ENCODE measurements at places on chromosomes 16 and 17. TPM values are rescaled to one million over a fixed set of nuclear protein-coding genes. Genes with fewer than 3 reads are reported as not detected.

IGSF6 gene
- total RNA-seq, result 4.2 TPM

DNA sequence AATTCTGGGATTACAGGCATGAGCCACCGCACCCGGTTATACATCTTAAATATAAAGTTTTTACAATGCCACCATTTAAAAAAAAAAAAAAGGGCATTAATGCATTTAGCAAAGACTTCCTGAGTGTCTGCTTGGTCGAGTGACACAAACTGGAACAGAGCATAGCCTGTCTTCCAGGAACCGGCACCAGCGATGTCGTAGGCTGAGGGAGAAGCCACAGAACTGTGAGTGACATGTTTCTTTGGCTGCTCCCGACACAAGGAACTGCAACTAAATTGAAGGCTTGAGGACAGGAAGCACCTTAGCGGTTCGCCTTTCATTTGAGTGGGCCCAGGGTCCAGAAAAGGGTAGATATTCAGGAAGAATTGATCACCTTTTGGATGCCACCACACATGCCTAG lies 717.8 kb downstream of the MAF start:
- H3K4me1 ChIP-seq, result no peaks in the 10 kb centered on the region
- no peak for DNase-seq
- H3K27ac ChIP-seq, result no peak overlapping the region
- H3K4me3 ChIP-seq, result no peak overlapping the region
- H3K36me3 ChIP-seq, result no peaks in the 10 kb centered on the region

DNA sequence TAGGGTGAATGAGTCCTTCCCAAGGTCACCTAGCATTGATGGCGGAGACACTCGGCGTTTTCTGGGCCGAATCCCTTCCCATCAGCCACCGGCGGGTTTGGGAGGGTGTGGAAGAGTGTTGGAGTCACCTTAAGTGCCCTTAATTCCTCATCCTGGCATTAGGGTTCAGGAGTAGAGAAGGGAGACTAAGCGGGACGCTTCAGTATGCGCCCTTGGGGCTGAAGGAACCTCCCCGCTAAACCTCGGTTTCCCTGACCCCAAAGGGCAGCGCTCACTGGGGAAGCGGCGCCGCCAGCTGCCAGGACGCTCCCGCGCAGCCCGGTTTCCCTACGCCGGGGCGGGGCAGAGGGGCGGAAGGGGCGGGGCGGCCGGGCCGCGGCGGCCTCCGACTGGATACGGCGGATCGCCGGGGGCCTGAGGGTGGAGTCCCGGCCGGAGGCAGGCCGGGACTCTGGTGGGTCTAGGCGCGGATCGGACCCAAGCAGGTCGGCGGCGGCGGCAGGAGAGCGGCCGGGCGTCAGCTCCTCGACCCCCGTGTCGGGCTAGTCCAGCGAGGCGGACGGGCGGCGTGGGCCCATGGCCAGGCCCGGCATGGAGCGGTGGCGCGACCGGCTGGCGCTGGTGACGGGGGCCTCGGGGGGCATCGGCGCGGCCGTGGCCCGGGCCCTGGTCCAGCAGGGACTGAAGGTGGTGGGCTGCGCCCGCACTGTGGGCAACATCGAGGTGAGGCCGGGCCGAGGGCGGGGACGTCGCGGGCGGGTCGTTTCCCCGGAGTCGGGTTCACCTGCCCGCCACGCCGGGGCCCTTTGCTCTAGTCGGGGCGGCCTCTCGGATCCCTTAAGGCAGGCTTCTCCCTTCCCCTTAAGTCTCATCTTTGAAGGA lies at the start of gene DHRS11:
TSS of gene DHRS11 (plus strand) at position 446 of the 882 bp plus-strand sequence. CDS start at position 577, 131 bp downstream.
- peak; percentile 54 for DNase-seq
- peak within 1 kb of the TSS; percentile 49 for H3K4me3 ChIP-seq
- H3K4me1 ChIP-seq, result peaks cover 8% of the 10 kb centered on the region
- H3K27me3 ChIP-seq, result no peaks in the 10 kb centered on the region
- H3K27ac ChIP-seq, result peak within 1 kb of the TSS; percentile 81

LGALS9B gene
- not detected for total RNA-seq

SLC5A11 gene
- total RNA-seq, result 0.80 TPM

- H3K4me3 ChIP-seq, result no peak overlapping the region
- DNase-seq, result no peak
- peaks cover 12% of the 10 kb centered on the region for H3K36me3 ChIP-seq
- peaks cover 25% of the 10 kb centered on the region for H3K4me1 ChIP-seq
- H3K27me3 ChIP-seq, result no peaks in the 10 kb centered on the region
These were observed 107.9 kb downstream of the SMG6 start for GRCh38 chr17:2195729-2196128.

DNA sequence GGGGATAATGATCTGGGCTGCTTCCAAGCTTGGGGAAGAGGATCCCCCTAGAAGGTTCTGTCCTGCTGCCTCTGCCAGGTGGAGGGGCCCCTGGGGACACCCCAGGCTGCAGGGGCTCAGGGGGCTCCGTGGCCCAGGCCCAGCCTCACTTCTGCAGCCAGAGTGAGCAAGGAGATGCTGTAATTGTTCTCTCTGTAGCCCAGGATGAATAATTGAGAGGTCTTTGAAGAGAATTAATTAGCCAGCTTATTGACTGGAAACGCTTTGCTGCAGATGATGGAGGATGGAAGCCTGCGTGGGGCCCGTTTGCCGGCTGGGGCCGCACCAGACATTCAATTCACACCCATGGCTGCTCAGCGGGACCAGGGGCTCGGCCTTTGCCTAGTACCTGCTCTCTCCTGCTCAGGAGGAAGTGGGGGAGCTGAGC lies 38.5 kb downstream of the TMEM235 start:
- no peak for DNase-seq
- H3K27me3 ChIP-seq, result no peaks in the 10 kb centered on the region
- no peak overlapping the region for H3K4me3 ChIP-seq
- H3K36me3 ChIP-seq, result no peaks in the 10 kb centered on the region
- no peak overlapping the region for H3K27ac ChIP-seq
- peaks cover 37% of the 10 kb centered on the region for H3K4me1 ChIP-seq

DNA sequence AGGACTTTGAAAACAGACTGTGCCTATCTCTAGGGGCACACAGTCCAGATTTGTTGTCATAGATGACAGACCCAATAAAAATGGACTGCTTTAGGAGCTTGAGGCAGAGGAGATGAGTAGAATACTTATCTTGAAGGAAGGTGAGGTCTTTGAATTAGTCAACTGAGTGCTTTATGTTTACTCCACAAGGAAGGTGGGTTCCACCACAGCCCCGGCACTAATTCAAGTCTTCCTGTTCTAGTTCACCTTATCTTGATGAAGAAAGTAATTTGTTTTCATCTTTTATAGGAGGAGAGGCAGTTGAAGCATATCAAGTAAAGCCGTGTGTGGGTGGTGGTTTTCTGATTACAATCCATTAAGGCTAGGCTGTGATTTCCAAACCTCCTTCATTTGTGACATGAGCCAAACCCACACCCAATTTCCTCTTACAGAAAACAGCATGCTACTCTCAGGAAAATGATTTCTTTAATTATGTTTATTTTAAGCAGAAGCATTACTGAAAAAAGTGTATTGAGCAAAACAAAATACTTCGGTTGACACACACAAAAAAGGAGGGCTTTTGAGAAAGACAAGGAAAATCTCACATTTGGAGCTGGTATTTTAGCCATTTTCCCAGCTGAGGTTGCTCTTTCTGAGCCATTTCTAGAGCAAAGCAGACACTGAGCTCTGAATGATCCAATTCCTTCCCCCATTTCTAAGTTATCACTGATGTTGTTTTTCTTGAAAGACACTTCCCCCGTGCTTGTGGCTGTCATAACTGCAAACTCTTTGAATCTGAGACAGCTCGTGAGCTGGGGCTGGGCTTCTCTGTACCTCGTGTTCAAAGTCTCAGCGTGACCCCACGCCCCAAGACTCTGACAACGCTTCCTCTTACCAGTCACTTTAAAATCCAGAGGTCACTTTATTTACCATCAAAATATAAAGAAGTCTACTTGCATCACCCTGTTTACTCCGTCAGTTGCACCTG lies 35.4 kb downstream of the CDRT15 start:
- no peaks in the 10 kb centered on the region for H3K36me3 ChIP-seq
- DNase-seq, result peak; percentile 81
- H3K4me3 ChIP-seq, result peak overlapping the region; percentile 14
- H3K27ac ChIP-seq, result peak overlapping the region; percentile 71

DNA sequence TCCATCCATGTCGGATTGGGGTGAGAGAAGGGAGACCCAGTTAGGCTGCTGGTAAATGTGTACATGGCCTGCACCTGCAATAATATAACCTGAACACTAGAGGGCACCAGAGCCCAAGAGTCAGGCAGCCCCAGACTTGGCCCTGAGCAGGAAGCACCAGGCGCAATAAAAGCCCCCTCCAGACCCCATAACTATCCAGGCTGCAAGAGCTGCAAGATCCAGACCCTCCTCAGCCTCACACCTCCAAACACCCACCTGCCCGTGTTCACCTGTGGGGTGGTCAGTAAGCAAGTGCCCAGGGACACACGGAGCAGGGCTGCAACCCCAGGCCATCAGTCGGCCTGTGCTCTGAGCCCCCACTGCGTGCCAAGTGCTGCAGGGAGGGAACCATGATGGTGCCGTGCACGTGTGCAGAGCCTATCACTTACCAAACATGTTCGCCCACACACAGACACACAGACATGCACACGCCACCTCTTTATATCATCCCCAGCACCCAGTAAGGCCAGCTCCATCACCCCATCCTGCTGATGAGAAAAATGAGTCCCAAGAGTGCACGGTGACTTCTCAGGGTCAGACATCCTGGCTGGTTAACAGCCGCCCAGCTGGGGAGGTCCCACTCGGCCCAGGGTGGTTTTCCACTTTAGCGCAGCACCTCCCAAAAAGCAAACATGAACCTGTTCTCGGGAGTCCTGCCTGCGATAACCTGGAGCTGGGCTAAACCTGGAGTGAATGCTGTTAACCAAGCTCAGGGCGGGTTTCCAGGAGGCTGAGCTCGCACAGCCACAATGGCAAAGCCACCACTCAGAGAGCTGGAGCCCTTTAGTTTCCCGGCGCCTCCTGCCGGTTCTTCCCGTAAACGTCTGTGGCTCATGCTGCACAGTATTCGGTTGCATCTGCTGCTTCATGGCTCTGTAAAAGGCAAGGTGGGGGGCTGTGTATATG lies 439.8 kb downstream of the SOX9 start:
- no peak overlapping the region for H3K27ac ChIP-seq
- no peak overlapping the region for H3K4me3 ChIP-seq
- H3K4me1 ChIP-seq, result no peaks in the 10 kb centered on the region
- no peaks in the 10 kb centered on the region for H3K27me3 ChIP-seq
- H3K36me3 ChIP-seq, result no peaks in the 10 kb centered on the region

GRCh38 chr16:85265161-85265784 lies 153.0 kb upstream of the CIBAR2 start:
- H3K27me3 ChIP-seq, result no peaks in the 10 kb centered on the region

GRCh38 chr16:62021161-62021581 lies 15.1 kb downstream of the CDH8 start:
- no peak overlapping the region for H3K4me3 ChIP-seq
- DNase-seq, result no peak
- no peaks in the 10 kb centered on the region for H3K36me3 ChIP-seq

SLC46A1 gene
- total RNA-seq, result 3.6 TPM

CCL5 gene
- total RNA-seq, result 17.4 TPM

KRT36 gene
- not detected for total RNA-seq

GRCh38 chr17:16377941-16378341 lies 3.0 kb upstream of the UBB start:
- H3K36me3 ChIP-seq, result no peaks in the 10 kb centered on the region
- H3K27me3 ChIP-seq, result no peaks in the 10 kb centered on the region
- DNase-seq, result no peak
- no peak overlapping the region for H3K4me3 ChIP-seq
- H3K4me1 ChIP-seq, result no peaks in the 10 kb centered on the region

- H3K36me3 ChIP-seq, result no peaks in the 10 kb centered on the region
- DNase-seq, result no peak
- no peak overlapping the region for H3K4me3 ChIP-seq
- H3K27ac ChIP-seq, result no peak overlapping the region
These were observed 5.0 kb downstream of the SGCA start for GRCh38 chr17:50170662-50171370.

DNA sequence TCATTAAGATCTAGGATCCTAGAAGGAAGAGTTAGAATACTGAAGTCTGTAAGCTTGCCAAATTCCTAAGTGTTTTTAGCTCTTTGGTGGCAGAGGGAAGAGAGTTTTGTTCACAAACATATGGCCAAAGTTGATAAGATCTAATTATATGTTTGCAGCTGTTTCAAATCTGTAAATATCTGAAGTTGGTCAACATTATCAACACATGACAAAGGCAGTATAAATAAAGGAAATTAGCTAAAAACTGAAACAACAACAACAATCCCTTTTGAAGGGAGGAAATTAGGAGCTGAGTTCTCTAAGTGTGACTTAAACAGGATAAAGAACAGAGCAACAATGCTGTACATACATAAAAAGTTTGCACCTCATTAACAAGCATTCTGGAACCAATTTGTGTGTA lies 208.7 kb downstream of the KCNJ2 start:
- DNase-seq, result no peak
- H3K36me3 ChIP-seq, result no peaks in the 10 kb centered on the region

DNA sequence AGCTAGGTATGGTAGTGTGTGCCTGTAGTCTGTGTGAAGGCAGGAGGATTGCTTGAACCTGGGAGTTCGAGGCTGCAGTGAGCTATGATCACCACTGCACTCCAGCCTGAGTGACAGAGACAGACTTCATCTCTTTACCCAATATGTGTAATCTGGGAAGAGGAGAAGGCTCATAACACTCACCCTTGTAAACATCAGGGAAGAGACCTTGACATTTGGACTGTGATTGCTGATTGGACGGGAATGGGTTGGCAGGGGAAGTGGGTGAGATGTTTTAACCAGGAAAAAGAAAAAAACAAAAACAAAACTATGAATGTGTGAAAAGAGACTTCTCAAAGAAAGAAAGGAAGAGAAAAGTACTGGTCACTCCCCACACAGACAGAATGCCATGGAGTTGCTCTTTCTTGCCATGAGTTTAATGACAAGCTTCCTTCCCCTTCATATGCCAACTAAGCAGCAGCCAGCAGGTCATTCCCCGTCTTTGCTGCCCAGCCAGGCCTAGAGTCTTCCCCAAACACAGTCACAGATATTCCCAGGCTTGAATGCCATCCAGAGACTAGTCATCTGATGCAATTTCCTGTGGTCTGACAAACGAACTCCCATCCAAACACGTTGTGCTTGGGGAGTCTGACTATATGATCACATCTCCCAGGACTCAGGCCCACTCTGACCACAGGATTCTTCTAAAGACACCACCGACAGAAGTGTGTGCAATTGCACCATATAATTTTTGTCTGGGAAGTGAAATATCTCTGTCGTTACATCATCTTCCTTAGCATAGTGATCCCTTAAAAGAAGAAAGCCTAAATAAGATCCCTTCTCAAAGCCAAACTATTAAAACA lies 3.6 kb upstream of the XAF1 start:
- H3K27ac ChIP-seq, result peak overlapping the region; percentile 26
- H3K36me3 ChIP-seq, result no peaks in the 10 kb centered on the region
- no peak overlapping the region for H3K4me3 ChIP-seq
- H3K4me1 ChIP-seq, result peaks cover 24% of the 10 kb centered on the region

GRCh38 chr17:29584452-29585079 lies 4.9 kb downstream of the GIT1 start:
- peak overlapping the region; percentile 30 for H3K27ac ChIP-seq
- DNase-seq, result no peak
- H3K4me1 ChIP-seq, result peaks cover 44% of the 10 kb centered on the region
- H3K4me3 ChIP-seq, result no peak overlapping the region
- H3K36me3 ChIP-seq, result no peaks in the 10 kb centered on the region

DNA sequence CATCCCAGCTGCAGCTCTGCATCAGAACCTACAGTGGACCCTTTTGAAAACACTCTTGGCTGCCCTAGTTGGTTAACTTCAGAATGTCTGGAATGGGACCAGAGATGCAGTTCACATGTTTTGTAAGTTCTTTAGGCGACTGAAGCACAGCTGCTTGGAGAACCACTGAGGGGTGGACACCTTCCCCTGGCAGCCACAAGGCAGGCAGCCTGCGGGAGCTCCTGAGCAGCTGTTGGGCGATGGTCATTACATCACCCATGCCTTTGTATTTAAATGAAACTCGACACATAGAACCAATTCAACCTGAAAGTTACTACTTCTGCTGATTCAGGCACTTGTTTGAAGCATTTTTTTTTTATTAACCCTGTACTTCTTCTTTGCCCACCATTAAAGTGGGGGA lies 151.5 kb downstream of the LGALS9B start:
- no peaks in the 10 kb centered on the region for H3K36me3 ChIP-seq
- no peak overlapping the region for H3K27ac ChIP-seq
- no peaks in the 10 kb centered on the region for H3K27me3 ChIP-seq

All from naive thymus-derived CD4-positive, alpha-beta T cell (primary cell).